ENCODE measurements at places on chromosomes 12 and 14. TPM values are rescaled to one million over a fixed set of nuclear protein-coding genes. Genes with fewer than 3 reads are reported as not detected.

Gene GAPDH
- 5,476 TPM for total RNA-seq

Gene ST8SIA1
- 3.3 TPM for total RNA-seq

DNA sequence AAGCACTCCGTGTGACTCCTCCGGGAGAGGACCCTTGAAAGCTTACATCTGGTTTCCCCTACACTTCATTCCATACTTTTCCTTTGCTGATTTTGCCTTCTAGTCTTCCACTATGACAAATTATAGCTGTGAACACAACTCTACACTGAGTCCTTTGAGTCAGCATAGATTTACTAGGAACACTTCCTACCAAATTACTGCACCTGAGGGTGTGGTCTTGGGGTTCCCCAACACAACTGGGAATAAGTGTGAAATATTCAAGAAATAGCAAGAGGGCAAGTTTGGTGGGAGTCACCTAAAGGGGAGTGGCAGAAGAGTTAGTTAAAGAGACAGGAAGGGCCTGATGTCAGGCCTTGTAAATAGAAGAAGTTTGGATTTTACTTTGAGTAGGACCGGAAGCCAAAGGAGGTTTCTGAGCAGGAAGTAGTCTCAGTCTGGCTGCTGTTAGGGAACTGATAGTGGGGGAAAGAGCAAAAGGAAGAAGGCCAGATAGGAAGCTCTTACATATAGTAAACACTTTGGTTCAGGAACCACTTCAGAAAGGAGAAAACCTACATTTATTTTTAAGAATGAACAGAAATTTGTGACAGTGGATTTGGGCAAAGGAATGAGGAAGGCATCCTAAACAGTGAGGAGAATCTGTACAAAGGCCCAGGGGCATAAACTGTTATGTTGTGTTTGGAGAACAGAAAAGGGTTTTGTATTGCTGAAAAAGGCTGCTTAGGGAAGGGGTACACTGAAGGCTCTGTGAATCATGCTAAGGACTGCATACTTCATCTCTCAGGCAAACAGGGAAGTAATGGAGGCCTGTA is 14.2 kb downstream of the SEL1L start:
- no peaks in the 10 kb centered on the region for H3K4me1 ChIP-seq
- H3K36me3 ChIP-seq: peaks cover 20% of the 10 kb centered on the region
- H3K27me3 ChIP-seq: no peaks in the 10 kb centered on the region
- no peak for DNase-seq
- no peak overlapping the region for H3K4me3 ChIP-seq

GRCh38 chr12:106308611-106309010 is 6.1 kb downstream of the TCP11L2 start:
- peaks cover 9% of the 10 kb centered on the region for H3K36me3 ChIP-seq
- DNase-seq: no peak
- H3K4me3 ChIP-seq: no peak overlapping the region

Measured in right atrium auricular region (tissue), 2 donors.